ENCODE measurements at places on chromosomes 16 and 17.

- peak; percentile 68 for DNase-seq
Observed at GRCh38 chr16:70770626-70771552, 30.1 kb downstream of the VAC14 start.

GRCh38 chr17:46832945-46833839 is 14.7 kb upstream of the WNT3 start:
- DNase-seq, result no peak

- DNase-seq, result no peak
Observed at GRCh38 chr16:11967195-11967911, 2.3 kb downstream of the TNFRSF17 start.

DNA sequence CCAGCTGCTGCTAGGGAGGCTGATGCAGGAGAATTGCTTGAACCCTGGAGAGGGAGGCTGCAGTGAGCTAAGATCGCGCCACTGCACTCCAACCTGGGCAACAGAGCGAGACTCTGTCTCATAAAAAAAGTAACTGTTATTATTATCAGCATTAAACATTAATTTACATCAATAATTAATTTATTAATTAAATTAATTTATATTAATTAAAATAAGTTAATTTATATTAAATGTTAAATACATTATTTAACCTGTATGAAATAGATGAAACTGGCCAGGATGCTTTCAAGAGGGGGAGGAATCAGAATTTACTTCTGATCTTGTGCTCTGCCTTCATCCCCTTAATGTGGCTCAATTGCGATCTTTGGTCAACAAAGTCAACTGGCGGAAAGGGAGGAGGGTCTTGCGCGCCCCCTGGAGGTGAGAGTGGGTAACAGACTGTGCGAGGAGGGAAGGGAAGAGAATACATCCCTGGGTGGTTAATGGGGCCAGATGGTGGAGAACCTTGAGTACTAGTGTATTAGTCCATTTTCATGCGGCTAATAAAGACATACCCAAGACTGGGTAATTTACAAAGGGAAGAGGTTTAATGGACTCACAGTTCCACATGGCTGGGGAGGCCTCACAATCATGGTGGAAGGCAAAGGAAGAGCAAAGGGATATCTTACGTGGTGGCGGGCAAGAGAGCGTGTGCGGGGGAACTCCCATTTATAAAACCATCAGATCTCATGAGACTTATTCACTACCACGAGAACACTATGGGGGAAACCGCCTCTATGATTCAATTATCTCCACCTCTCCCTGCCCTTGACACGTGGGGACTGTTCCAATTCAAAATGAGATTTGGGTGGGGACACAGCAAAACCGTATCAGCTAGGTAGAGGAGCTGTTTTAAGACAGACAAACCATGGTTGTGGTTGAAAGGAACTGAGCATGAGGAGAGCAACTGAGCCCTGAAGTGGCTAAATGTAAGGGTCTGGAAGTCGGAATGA is 15.7 kb upstream of the CPPED1 start:
- DNase-seq, result peak; percentile 81

All from hematopoietic multipotent progenitor cell treated with erythropoietin and hydrocortisone succinate and interleukin-3 and kit ligand, for 8 days (in vitro differentiated cells).